T-helper 2 cell (primary cell): ENCODE measurements at places on chromosomes 5 and 9.

GRCh38 chr9:270657-271237 lies 56.1 kb downstream of the DOCK8 start:
- DNase-seq, result peak; percentile 42

DNA sequence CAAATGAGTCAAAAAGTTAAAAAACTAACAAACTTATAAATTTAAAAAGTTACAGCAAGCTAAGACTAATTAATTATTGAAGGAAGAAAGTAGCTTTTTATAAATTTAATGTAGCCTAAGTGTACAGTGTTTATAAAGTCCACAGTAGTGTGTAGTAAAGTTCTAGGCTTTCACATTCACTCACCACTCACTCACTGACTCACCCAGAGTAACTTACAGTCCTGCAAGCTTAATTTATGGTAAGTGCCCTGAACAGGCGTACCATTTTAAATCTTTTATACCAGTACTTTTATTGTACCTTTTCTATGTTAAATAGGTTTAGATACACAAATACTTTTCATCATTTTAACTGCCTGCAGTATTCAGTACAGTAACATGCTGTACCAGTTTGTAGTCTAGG lies 80.0 kb upstream of the C9orf72 start:
- no peak for DNase-seq

DNA sequence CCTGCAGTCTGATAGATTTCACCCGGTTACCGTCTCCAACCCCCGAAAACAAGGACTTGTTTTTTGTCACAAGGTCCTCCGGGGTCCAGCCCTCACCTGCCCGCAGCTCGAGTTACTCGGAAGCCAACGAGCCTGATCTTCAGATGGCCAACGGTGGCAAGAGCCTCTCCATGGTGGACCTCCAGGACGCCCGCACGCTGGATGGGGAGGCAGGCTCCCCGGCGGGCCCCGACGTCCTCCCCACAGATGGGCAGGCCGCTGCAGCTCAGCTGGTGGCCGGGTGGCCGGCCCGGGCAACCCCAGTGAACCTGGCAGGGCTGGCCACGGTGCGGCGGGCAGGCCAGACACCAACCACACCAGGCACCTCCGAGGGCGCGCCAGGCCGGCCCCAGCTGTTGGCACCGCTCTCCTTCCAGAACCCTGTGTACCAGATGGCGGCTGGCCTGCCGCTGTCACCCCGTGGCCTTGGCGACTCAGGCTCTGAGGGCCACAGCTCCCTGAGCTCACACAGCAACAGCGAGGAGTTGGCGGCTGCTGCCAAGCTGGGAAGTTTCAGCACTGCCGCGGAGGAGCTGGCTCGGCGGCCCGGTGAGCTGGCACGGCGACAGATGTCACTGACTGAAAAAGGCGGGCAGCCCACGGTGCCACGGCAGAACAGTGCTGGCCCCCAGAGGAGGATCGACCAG lies 121.3 kb downstream of the DAB2IP start:
- DNase-seq, result peak; percentile 2

GRCh38 chr9:98899408-98900056 lies 44.2 kb upstream of the COL15A1 start:
- DNase-seq, result no peak

GRCh38 chr9:71681708-71682272 lies 86.5 kb downstream of the CEMIP2 start:
- DNase-seq, result no peak

GRCh38 chr9:134738869-134739659 lies 97.5 kb downstream of the COL5A1 start:
- peak; percentile 20 for DNase-seq
